Activated T-helper 2 cell treated with anti-CD3 and anti-CD28 coated beads, Interferon-gamma antibody, Interleukin-2, Interleukin-4, amounts not matched to agents 10 μg/mL and 5 μg/mL and 100 μg/mL, durations not matched to agents 14 hours and 24 hours and 36 hours (primary cell): ENCODE measurements at places on chromosomes 16 and 17. TPM values are rescaled to one million over a fixed set of nuclear protein-coding genes. Genes with fewer than 3 reads are reported as not detected.
A peak's percentile ranks its signal among the peaks of the same experiment; 100 is the strongest.

Gene CCL1
- 88.1 and 98.4 TPM in 2 replicates for total RNA-seq

Gene SPN
- 254 and 258 TPM in 2 replicates for total RNA-seq

Gene PLD6
- 8.5 and 9.1 TPM in 2 replicates for total RNA-seq

Gene CCDC92B
- 0.11 and 0.21 TPM in 2 replicates for total RNA-seq

Gene DNASE1L2
- total RNA-seq: 1.7 and 2.2 TPM in 2 replicates

Gene FLCN
- total RNA-seq: 27.7 and 30.4 TPM in 2 replicates

Gene WNT3
- 0.07 TPM in 1 of 2 replicates, not detected in the other for total RNA-seq

Gene CMTM2
- total RNA-seq: 0.30 and 0.53 TPM in 2 replicates

Gene HS3ST3A1
- 1.2 and 2.2 TPM in 2 replicates for total RNA-seq

Gene MEFV
- 0.18 TPM in 1 of 2 replicates, not detected in the other for total RNA-seq

- H3K4me1 ChIP-seq: no peaks in the 10 kb centered on the region
- no peak overlapping the region for H3K4me3 ChIP-seq
- no peaks in the 10 kb centered on the region for H3K36me3 ChIP-seq
- no peak for DNase-seq
Observed at GRCh38 chr17:15398736-15399331, 57.4 kb upstream of the TEKT3 start.

DNA sequence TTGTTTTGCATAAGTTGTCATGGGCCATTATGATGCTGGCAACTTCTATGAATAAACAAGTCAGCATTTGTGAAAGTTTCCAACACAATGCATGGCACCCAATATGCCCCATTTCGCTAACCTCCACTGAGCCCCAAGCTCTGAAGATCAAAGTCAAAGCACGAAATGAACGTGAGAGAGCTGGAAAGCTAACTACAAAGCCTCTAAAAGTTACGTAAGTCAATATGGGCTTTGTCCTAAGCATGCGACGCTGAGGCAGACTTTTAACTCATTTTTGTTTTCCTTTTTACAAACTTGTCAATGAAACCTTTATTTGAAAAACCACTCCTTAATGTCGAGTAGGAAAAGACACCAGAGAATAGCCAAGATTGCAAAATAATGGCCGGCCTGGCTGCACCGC lies 131.6 kb upstream of the NUDT7 start:
- H3K36me3 ChIP-seq: no peaks in the 10 kb centered on the region
- H3K4me1 ChIP-seq: peaks cover 6% of the 10 kb centered on the region
- no peak overlapping the region for H3K4me3 ChIP-seq
- no peak overlapping the region for H3K27ac ChIP-seq
- DNase-seq: no peak

GRCh38 chr17:79728169-79728907 lies 2.4 kb upstream of the ENPP7 start:
- H3K27ac ChIP-seq: peak overlapping the region; percentile 72
- peak; percentile 80 for DNase-seq
- peaks cover 8% of the 10 kb centered on the region for H3K4me1 ChIP-seq
- H3K36me3 ChIP-seq: no peaks in the 10 kb centered on the region
- peak overlapping the region; percentile 47 for H3K4me3 ChIP-seq

DNA sequence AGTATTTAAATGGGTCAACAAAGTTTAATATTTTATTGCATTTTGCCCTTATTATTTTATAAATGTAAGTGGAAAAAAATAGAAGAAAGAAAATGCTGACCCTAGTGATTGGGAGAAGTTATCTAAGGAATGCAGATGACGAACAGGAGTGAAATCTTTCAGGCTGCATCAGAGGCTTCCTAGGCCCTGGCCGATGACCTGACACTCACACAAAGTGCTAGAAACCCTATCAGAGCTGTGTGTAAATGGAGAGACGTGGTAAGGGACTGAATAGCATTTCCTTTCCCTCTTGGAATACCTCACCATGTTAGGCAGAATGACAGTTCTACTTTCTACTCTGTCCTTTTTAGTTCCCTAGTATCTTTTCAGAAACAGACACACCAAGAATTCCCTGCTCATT lies 44.9 kb upstream of the CNEP1R1 start:
- H3K36me3 ChIP-seq: no peaks in the 10 kb centered on the region
- H3K4me1 ChIP-seq: no peaks in the 10 kb centered on the region
- DNase-seq: no peak
- H3K4me3 ChIP-seq: no peak overlapping the region

DNA sequence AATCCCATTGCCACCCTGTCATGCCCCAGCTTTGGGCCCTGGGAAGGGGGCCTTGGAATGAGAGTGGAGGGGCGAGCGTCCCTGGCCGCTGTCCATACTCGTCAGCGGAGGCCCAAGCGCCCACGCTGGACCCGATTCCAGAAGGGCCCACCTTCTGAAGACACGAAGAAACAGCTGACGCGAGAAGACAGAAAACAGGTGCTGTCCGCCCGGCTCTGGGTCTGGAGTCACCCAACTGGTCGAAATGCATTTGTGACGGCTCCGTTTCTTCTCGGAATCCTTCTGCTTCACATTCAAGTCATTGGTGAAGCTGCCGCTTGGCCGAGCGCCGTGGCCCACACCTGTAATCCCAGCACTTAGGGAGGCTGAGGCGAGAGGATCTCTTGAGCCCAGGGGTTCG lies 52.9 kb upstream of the PVALEF start:
- H3K27me3 ChIP-seq: no peaks in the 10 kb centered on the region
- no peak for DNase-seq
- H3K36me3 ChIP-seq: no peaks in the 10 kb centered on the region
- H3K4me3 ChIP-seq: no peak overlapping the region

- no peaks in the 10 kb centered on the region for H3K36me3 ChIP-seq
- DNase-seq: no peak
- no peaks in the 10 kb centered on the region for H3K4me1 ChIP-seq
- no peak overlapping the region for H3K27ac ChIP-seq
Observed at GRCh38 chr16:52729731-52730130, 182.8 kb upstream of the TOX3 start.

GRCh38 chr16:15440852-15441251 lies 6.5 kb downstream of the BMERB1 start:
- no peak overlapping the region for H3K4me3 ChIP-seq
- H3K27ac ChIP-seq: peak overlapping the region; percentile 67
- H3K27me3 ChIP-seq: peaks cover 4% of the 10 kb centered on the region
- H3K4me1 ChIP-seq: peaks cover 17% of the 10 kb centered on the region
- peaks cover under 1% of the 10 kb centered on the region for H3K36me3 ChIP-seq

- no peaks in the 10 kb centered on the region for H3K36me3 ChIP-seq
- no peak for DNase-seq
- H3K27ac ChIP-seq: no peak overlapping the region
- peaks cover 10% of the 10 kb centered on the region for H3K27me3 ChIP-seq
Observed at GRCh38 chr16:21001262-21001661, 100.7 kb downstream of the LYRM1 start.

DNA sequence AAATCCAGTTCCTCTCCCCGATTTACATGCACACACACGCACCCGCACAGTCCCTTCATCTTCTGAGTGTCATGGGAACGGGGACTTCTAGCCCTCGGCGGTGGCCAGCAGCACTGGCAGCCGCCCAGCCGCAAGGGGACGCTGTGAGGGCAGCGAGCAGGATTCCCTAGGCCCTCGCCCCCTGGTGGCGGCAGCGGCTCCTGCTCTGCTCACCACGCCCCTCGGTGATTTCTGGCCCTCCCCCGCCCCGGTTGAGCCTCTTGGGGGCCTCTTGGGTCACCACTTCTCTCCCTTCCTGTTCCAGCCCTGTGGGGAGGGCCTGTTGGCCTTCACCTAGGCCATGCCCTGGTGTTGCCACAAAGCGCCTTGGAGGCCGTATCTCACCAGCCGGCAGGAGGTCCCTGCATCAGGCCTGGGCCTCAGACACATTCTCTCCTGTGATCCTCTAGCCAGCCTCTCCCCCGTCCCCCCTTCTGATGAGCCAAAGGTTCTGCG lies 75.2 kb upstream of the KSR1 start:
- H3K36me3 ChIP-seq: no peaks in the 10 kb centered on the region
- H3K27ac ChIP-seq: no peak overlapping the region
- peak; percentile 69 for DNase-seq
- H3K4me1 ChIP-seq: peaks cover 6% of the 10 kb centered on the region
- no peak overlapping the region for H3K4me3 ChIP-seq

- H3K27me3 ChIP-seq: no peaks in the 10 kb centered on the region
- DNase-seq: peak; percentile 23
- H3K27ac ChIP-seq: no peak overlapping the region
- H3K36me3 ChIP-seq: peaks cover 2% of the 10 kb centered on the region
- H3K4me3 ChIP-seq: peak overlapping the region; percentile 65
Observed at GRCh38 chr17:76384987-76385891, 830 bp downstream of the SPHK1 start.

DNA sequence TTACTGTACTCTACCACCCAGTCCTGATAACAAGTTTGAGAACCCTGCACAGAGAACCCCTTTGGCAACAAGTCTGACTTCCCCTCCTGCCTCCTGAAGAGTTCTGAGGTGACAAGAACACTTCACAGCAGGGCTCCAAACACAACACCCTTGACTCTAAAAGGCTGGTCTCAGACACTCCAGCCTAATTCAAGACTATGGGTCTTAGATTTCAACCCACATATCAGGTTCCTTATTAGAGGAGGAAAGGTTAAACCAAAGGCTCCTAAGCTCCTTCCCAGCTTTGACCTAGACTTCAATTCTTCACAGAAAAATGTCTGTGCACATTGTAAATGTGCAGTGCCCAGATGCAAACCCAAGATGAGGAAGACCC lies 23.0 kb downstream of the RANBP10 start:
- H3K27me3 ChIP-seq: no peaks in the 10 kb centered on the region
- no peak overlapping the region for H3K4me3 ChIP-seq
- DNase-seq: no peak
- H3K36me3 ChIP-seq: peaks cover 7% of the 10 kb centered on the region
- H3K4me1 ChIP-seq: peaks cover 22% of the 10 kb centered on the region

GRCh38 chr16:58098207-58099096 lies 30.7 kb downstream of the CFAP20 start:
- H3K36me3 ChIP-seq: no peaks in the 10 kb centered on the region
- DNase-seq: no peak
- no peaks in the 10 kb centered on the region for H3K27me3 ChIP-seq
- no peak overlapping the region for H3K4me3 ChIP-seq
- H3K27ac ChIP-seq: no peak overlapping the region
- H3K4me1 ChIP-seq: peaks cover 7% of the 10 kb centered on the region

DNA sequence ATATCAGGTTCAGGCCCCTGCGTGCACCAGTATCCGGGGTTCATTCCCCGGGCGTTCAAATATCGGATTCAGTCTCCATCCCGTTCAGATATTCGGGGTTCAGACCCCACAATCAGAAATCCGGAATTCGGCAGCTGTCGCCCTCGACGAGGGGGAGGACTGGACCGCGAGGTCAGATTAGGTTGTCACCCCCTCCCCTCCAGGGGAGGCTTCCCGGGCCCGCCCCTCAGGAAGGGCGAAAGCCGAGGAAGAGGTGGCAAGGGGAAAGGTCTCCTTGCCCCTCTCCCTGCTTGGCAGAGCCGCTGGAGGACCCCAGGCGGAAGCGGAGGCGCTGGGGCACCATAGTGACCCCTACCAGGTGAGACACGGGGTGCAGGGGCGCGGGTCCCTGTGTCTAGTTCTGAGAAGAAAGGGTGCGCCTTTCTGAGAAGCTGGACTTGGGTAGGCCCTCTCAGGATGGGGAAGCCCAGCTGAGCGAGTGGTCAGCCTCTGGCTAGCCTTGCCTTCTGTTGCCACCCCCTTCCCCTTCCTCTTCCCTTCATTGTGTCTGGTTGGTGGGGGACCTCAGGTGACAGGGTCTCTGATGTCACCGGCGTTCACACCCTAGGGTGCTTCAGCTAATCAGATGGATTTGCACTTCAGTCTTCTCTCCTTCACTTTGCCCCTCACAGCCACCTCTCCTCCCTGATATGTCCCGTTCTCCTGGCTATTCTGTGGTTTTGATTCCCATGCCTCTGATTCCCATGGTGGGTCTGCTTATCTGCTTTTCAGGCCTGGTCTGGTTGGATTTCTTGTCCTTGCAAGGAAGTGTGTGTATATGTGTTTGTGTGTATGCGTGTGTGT lies 844 bp downstream of the TAOK2 start:
- peak overlapping the region; percentile 93 for H3K4me3 ChIP-seq
- H3K36me3 ChIP-seq: peaks cover 45% of the 10 kb centered on the region
- peaks cover 32% of the 10 kb centered on the region for H3K4me1 ChIP-seq
- H3K27me3 ChIP-seq: no peaks in the 10 kb centered on the region

- H3K27ac ChIP-seq: no peak overlapping the region
- peaks cover 17% of the 10 kb centered on the region for H3K27me3 ChIP-seq
- DNase-seq: no peak
- no peaks in the 10 kb centered on the region for H3K36me3 ChIP-seq
Observed at GRCh38 chr17:56744721-56745120, 89.0 kb downstream of the C17orf67 start.

DNA sequence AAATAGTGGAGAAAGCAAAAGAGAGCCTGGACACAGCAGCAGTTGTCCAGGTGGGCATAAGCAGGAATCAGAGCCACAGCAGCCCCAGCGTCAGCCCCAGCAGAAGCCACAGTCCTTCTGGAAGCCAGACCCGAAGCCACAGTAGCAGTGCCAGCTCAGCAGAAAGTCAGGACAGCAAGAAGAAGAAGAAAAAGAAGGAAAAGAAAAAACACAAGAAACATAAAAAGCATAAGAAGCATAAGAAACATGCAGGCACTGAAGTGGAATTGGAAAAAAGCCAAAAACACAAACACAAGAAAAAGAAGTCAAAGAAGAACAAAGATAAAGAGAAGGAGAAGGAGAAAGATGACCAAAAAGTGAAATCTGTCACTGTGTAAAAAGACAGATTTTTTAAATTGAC lies 32.7 kb downstream of the RBBP6 start:
- no peak overlapping the region for H3K4me3 ChIP-seq
- peaks cover 65% of the 10 kb centered on the region for H3K36me3 ChIP-seq
- DNase-seq: no peak
- H3K27ac ChIP-seq: no peak overlapping the region
- no peaks in the 10 kb centered on the region for H3K27me3 ChIP-seq

GRCh38 chr16:24769806-24770205 lies 40.4 kb downstream of the TNRC6A start:
- no peak overlapping the region for H3K4me3 ChIP-seq
- DNase-seq: no peak
- no peak overlapping the region for H3K27ac ChIP-seq
- H3K4me1 ChIP-seq: peaks cover 19% of the 10 kb centered on the region
- no peaks in the 10 kb centered on the region for H3K27me3 ChIP-seq

- peaks cover 13% of the 10 kb centered on the region for H3K36me3 ChIP-seq
- H3K27ac ChIP-seq: peak overlapping the region; percentile 80
- peaks cover 41% of the 10 kb centered on the region for H3K4me1 ChIP-seq
- peak overlapping the region; percentile 83 for H3K4me3 ChIP-seq
- H3K27me3 ChIP-seq: no peaks in the 10 kb centered on the region
Observed at GRCh38 chr17:18859256-18859655, 1.3 kb downstream of the PRPSAP2 start.

GRCh38 chr17:60327134-60327900 lies 64.6 kb downstream of the USP32 start:
- peaks cover 4% of the 10 kb centered on the region for H3K36me3 ChIP-seq
- peaks cover 4% of the 10 kb centered on the region for H3K4me1 ChIP-seq
- H3K27me3 ChIP-seq: no peaks in the 10 kb centered on the region
- DNase-seq: no peak
- no peak overlapping the region for H3K4me3 ChIP-seq

DNA sequence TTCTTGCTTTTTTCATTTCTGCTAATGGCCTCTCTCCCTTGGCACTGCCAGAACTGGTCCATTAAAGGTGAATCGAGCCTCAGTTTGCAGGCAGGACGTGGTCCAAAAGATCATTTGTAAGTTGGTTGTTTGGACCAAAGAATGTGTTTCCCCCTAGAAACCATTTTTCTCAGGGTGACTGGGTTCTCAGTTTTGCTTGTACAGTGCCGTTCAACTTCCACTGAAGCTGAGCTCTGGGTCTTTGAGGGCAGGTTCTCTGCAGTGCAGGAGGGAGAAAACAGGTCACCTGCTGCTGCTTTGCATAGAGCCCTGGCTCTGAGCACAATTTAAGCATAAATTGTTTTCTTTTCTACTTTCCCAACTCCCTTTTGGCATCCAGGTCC lies 9.0 kb upstream of the AMZ2 start:
- peak overlapping the region; percentile 75 for H3K4me3 ChIP-seq
- H3K27ac ChIP-seq: peak overlapping the region; percentile 95
- H3K4me1 ChIP-seq: peaks cover 64% of the 10 kb centered on the region
- DNase-seq: no peak
